ENCODE measurements at places on chromosomes 2 and 18. TPM values are rescaled to one million over a fixed set of nuclear protein-coding genes. Genes with fewer than 3 reads are reported as not detected.

- H3K36me3 ChIP-seq, result no peaks in the 10 kb centered on the region
- no peak overlapping the region for H3K4me3 ChIP-seq
- no peak for DNase-seq
- no peaks in the 10 kb centered on the region for H3K27me3 ChIP-seq
Observed at GRCh38 chr2:230575642-230576324, 136.9 kb upstream of the CAB39 start.

DNA sequence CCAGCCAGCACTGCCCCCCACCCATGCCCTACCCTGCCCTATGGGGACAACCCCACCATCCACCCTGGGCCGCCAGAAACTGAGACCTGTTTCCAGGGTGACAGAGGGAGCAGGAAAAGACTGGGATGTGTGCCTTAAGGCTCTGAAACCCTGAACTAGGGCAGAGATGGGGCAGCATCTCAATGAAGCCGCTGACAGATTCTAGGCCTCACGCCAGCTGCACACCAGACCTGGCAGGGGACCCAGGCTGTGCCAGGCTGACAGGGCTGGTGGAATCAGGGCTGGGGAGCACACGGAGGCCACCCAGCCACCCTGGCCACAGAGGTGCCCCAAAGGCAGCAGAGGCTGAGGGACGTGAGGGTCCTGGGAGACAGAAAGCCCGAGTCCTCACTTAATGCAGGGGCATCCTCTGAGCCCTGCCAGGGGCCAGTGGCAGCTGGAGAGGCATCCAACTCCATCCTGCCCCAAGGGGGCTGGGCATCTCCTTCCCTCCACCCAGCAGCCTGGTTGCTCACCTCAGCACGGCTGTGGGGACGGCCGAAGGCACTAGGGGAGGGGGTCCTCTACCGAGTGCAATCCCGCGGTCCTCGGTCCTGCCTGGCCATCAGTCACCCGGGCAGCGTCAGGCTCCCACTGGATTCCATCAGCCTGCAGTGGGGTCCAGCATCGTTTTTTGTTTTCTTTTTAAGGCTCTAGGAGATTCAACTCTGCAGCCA is 169.2 kb downstream of the ZFP36L2 start:
- H3K36me3 ChIP-seq, result no peaks in the 10 kb centered on the region
- no peak overlapping the region for H3K4me3 ChIP-seq
- peaks cover 18% of the 10 kb centered on the region for H3K4me1 ChIP-seq
- H3K27me3 ChIP-seq, result no peaks in the 10 kb centered on the region

DNA sequence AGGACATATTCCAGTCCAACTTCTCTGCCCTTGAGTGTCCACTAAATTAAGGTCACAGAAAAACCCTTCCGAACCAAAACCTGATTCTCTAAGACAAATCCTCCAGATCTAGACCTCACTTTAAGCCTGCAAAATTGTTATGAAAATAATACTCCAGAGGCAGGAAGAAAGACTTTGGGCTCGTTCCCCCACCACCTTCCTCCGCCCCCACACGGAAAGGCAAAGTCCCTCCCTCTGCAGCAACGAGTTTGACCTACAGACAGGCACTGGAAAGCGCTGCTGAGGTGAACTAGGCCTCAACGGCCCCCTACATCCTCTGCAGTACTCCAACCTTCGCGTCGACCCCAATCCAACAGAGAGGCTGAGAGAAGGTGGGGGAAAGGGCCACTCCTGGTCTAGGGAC is 808 bp downstream of the ATP5MC3 start:
- DNase-seq, result no peak
- H3K4me3 ChIP-seq, result peak overlapping the region; percentile 93
- peaks cover 33% of the 10 kb centered on the region for H3K36me3 ChIP-seq
- H3K27ac ChIP-seq, result peak overlapping the region; percentile 97
- H3K4me1 ChIP-seq, result peaks cover 30% of the 10 kb centered on the region

The PTPRN gene
- 7.6 TPM for total RNA-seq

DNA sequence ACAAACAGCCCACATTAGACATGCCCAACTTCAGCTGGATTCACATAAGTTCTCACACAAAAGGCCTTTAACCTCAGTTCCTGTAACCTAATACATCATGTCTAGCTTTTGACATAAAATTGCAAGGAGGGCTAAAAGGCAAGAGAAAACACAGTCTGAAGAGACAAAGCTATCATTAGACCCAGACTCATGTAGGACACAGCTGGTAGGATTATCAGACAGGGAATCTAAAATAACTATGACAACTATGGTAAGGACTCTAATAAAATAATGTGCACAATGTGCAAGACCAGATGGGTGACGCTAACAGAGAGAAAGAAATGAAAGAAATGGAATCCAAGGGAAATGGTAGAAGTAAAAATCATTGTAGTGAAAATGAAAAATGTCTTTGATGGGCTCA is 643.2 kb upstream of the RAB6C start:
- no peaks in the 10 kb centered on the region for H3K36me3 ChIP-seq
- H3K27me3 ChIP-seq, result no peaks in the 10 kb centered on the region
- H3K27ac ChIP-seq, result no peak overlapping the region
- DNase-seq, result no peak
- no peaks in the 10 kb centered on the region for H3K4me1 ChIP-seq

DNA sequence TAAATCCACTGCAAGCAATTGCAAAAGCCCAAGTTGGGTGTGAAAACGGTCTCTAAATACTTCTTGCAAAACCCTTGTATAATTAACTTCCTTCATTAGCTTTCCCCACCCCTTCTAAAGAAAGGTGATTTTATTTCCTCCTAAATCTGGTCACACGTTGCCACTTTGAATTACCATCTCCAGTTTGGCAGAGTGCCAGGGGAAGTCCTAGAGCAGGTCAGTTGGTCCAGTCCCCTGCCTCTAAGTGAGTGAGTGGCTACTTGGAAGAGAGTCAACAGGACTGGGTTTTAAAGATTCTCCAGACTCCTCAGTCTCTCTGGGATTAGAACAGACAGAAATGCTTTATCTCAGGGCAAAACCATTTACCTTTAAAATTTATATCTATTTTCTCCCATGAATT is 18.7 kb upstream of the LYPD6B start:
- H3K27ac ChIP-seq, result no peak overlapping the region
- no peaks in the 10 kb centered on the region for H3K4me1 ChIP-seq
- no peaks in the 10 kb centered on the region for H3K36me3 ChIP-seq
- peak; percentile 32 for DNase-seq

DNA sequence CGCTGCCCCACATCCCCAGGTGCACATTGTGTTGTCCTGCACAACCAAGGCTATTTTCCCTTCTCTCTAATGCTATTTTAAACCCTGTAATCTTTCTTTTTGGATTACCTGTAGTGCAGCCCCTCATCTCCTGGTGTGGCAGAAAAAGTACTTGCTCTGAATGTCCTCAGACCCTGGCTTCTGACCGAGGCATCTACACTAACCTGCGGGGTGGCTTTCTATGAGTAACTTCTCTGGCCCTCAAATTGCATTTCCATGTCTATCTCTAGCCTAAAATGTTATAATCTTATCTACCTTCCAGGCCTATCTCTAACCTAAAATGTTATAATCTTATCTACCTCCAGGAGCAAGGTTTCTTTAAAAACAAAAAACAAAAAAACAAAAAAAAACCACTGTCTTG is 18.2 kb upstream of the SP5 start:
- H3K4me1 ChIP-seq, result no peaks in the 10 kb centered on the region
- no peaks in the 10 kb centered on the region for H3K36me3 ChIP-seq
- H3K27me3 ChIP-seq, result no peaks in the 10 kb centered on the region
- no peak overlapping the region for H3K4me3 ChIP-seq

The PJVK gene
- total RNA-seq, result 4.9 TPM

DNA sequence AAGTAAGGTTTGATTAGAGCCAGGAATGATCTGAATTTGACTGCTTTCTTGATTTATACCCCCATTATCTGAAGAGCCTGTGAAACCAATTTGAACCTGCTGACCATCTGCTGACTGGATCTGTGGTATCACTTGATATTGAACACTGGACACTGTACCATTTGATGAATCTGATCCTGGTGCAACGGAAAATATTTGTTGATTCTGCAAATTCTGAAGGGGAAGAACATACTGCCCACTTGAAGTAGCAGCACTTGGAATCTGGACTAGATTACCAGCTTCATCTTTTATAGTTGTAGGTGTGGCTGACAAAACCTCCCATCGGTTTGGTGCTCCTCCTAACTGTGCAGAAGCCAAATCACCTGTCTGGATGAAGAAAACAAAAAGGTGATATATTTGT is 9.3 kb downstream of the SP3 start:
- H3K36me3 ChIP-seq, result peaks cover 3% of the 10 kb centered on the region
- no peaks in the 10 kb centered on the region for H3K27me3 ChIP-seq
- DNase-seq, result no peak

The SPEG gene
- total RNA-seq, result 28.2 TPM

DNA sequence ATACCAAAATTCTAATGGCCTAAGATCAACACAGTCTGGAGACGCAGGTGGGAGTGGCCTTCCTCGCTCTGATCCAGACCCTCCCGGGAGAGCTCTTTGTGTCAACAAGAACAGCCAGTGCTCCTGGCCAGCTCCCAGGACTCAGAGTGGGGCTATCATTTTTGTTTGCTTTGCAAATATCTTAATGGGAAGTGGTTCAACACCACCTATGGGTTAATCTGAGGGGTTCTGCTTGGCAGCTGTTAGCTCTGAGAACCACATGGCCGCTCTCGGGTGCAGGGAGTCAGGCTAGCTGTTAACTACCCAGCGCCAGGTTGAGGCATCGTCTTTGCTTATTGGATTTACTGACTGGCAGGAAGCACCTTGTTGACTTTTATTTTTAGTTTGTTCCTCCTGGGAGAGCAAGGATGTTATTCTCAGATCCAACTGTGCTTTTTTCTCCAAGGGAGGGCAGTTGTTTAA is 184.8 kb upstream of the SP5 start:
- no peak overlapping the region for H3K4me3 ChIP-seq
- H3K27me3 ChIP-seq, result no peaks in the 10 kb centered on the region
- H3K27ac ChIP-seq, result peak overlapping the region; percentile 31
- H3K4me1 ChIP-seq, result peaks cover 26% of the 10 kb centered on the region
- DNase-seq, result no peak
- H3K36me3 ChIP-seq, result no peaks in the 10 kb centered on the region

GRCh38 chr18:55319459-55320193 is 268.4 kb downstream of the TCF4 start:
- peak overlapping the region; percentile 97 for H3K27ac ChIP-seq
- H3K27me3 ChIP-seq, result no peaks in the 10 kb centered on the region
- peak overlapping the region; percentile 63 for H3K4me3 ChIP-seq
- no peak for DNase-seq

The MREG gene
- 11.8 TPM for total RNA-seq

GRCh38 chr2:225637259-225637658 is 237.7 kb downstream of the NYAP2 start:
- H3K27ac ChIP-seq, result no peak overlapping the region
- H3K4me3 ChIP-seq, result no peak overlapping the region
- H3K36me3 ChIP-seq, result no peaks in the 10 kb centered on the region
- no peak for DNase-seq
- no peaks in the 10 kb centered on the region for H3K27me3 ChIP-seq

The ALPG gene
- not detected for total RNA-seq

All from vagina (tissue), 2 donors.